Fibroblast of lung (primary cell): ENCODE measurements at places on chromosomes 6 and 20. TPM values are rescaled to one million over a fixed set of nuclear protein-coding genes. Genes with fewer than 3 reads are reported as not detected.

ID4 gene
- 0.83 and 3.1 TPM in 2 replicates for total RNA-seq

- no peaks in the 10 kb centered on the region for H3K27me3 ChIP-seq
- no peak overlapping the region for H3K27ac ChIP-seq
- H3K4me3 ChIP-seq: no peak overlapping the region
- H3K4me1 ChIP-seq: no peaks in the 10 kb centered on the region
- no peaks in the 10 kb centered on the region for H3K36me3 ChIP-seq
- no peak for DNase-seq
Measured at GRCh38 chr6:4885341-4885933, 109.2 kb downstream of the CDYL start.

TRIM38 gene
- total RNA-seq: 14.4 and 14.5 TPM in 2 replicates

DNA sequence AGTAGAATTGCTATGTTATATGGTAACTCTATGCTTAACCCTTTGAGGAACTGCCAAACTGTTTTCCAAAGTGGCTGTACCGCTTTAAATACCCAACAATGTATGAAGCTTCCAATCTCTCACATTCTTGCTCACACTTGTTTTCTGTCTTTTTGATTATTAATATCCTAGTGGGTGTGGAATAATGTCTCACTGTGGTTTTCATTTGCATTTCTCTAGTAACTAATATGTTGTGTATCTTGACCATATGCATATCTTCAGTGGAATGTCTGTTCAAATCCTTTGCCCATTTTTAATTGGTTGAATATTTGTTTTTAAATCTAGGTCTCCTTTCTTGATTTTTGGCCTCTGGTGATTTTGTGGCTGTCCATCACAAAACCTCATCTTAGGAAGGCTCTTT lies 177.8 kb upstream of the PLCB4 start:
- H3K36me3 ChIP-seq: no peaks in the 10 kb centered on the region
- no peaks in the 10 kb centered on the region for H3K27me3 ChIP-seq
- no peak overlapping the region for H3K27ac ChIP-seq
- no peak for DNase-seq
- no peak overlapping the region for H3K4me3 ChIP-seq

PRR18 gene
- total RNA-seq: not detected in 2 replicates

VGLL2 gene
- total RNA-seq: not detected in 2 replicates

GRCh38 chr20:41231136-41231535 lies 86.4 kb downstream of the ZHX3 start:
- H3K4me3 ChIP-seq: no peak overlapping the region
- no peak for DNase-seq
- no peaks in the 10 kb centered on the region for H3K36me3 ChIP-seq

GRCh38 chr6:17013701-17014100 lies 88.1 kb upstream of the STMND1 start:
- no peak overlapping the region for H3K4me3 ChIP-seq
- H3K27ac ChIP-seq: peak overlapping the region; percentile 75
- H3K27me3 ChIP-seq: no peaks in the 10 kb centered on the region
- H3K36me3 ChIP-seq: no peaks in the 10 kb centered on the region
- peaks cover 26% of the 10 kb centered on the region for H3K4me1 ChIP-seq

DNA sequence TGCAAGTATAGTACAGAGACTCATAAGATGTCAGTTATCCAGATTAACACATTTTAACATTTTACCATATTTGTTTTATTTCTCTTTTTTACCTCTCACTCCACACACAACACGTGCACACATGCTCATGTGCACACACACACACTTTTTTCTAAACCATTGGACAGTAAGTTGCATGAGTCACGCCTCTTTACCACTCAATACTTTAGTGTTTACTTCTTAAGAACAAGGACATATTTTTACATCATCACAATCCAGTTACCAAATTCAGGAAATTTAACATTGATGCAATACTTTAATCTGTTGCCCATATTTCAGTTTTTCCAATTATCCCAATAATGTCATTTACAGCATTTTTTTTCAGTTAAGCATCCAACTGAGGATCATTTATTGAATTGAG lies 109.0 kb downstream of the RIN2 start:
- peak; percentile 54 for DNase-seq
- no peak overlapping the region for H3K4me3 ChIP-seq
- H3K36me3 ChIP-seq: no peaks in the 10 kb centered on the region
- no peak overlapping the region for H3K27ac ChIP-seq

- no peaks in the 10 kb centered on the region for H3K27me3 ChIP-seq
- peaks cover 4% of the 10 kb centered on the region for H3K4me1 ChIP-seq
- no peak overlapping the region for H3K27ac ChIP-seq
- H3K36me3 ChIP-seq: no peaks in the 10 kb centered on the region
Measured at GRCh38 chr20:32681175-32682084, 7.7 kb upstream of the C20orf203 start.

OR2B6 gene
- 0.17 TPM in 1 of 2 replicates, not detected in the other for total RNA-seq

ENPP4 gene
- 3.6 and 4.0 TPM in 2 replicates for total RNA-seq

DNA sequence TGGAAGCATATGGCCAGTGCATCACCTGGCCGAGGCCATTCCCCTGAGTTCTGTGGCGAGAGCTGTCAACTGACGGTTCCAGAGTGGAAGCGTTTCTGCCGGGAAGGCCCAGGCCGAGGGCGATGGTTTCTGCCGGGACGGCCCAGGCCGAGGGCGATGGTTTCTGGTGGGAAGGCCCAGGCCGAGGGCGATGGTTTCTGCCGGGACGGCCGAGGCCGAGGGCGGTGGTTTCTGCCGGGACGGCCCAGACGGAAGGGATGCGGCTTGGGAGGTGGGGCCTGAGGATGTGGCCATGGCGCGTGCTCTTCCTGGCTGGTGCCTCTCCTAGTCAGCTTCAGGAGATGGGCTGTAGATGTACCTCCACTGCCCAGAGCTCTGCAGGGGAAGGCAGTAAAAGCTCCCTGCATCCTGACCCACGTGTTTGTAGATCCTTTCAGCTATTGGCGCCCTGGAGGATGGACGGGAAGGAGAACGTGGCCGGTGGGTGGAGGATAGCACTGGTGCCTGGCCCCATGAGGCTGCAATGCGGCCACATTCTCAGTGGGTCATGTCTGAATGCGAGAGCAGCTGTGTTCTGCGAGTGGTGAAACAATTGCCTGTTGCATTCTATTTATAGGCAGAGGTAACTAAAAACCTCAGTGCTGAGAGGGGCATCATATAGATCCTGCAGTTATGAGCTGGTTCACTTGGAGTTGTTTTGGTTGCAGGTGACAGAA lies 12.8 kb downstream of the TPD52L2 start:
- H3K27me3 ChIP-seq: no peaks in the 10 kb centered on the region
- peaks cover 6% of the 10 kb centered on the region for H3K4me1 ChIP-seq
- no peak overlapping the region for H3K27ac ChIP-seq
- peaks cover 44% of the 10 kb centered on the region for H3K36me3 ChIP-seq
- DNase-seq: no peak
- no peak overlapping the region for H3K4me3 ChIP-seq

CYB5R4 gene
- total RNA-seq: 2.3 and 4.3 TPM in 2 replicates

EYS gene
- total RNA-seq: under 0.01 TPM in 1 of 2 replicates, not detected in the other

TNFAIP3 gene
- total RNA-seq: 3.9 and 7.8 TPM in 2 replicates

DNA sequence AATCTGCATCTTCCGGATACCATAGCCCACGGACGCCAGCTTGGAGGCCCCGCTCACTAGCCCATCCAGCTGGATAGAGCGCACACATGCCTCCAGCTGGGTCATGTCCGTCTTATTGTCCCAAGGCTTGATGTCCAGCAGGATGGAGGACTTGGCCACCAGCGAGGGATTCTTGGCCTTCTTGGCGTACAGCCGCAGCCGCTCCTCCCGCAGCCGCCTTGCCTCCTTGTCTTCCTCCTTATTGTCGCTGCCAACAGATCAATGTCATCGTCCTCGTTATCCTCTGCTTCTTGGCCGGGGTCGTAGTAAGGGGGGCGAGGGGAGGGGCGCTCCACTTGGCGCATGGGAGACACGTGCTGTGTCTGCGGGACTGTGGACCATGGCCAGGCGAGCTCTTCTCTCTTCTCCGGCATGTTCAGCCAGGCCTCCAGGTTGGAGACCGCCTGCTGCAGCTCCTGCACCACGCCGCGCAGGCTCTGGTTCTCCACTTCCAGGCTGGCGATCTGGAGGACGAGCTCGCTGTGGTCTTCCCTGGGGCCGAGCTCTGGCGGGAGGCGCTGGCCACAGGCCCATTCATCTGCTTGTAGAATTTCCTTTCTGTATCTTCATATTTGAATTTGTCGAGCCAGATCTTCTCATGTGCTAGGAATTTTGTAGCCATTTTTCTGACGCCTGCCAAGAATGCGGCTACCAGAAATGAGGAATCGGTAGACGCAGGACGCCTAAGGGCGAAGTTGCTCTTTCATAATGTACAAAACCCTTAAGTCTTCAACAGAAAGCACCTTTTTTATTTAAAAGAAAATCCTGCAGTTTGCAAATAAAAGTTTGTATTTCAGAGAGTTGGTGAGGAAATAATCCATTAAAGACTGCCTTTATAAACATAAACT lies 60.1 kb upstream of the PTPRK start:
- H3K4me1 ChIP-seq: no peaks in the 10 kb centered on the region
- H3K27me3 ChIP-seq: no peaks in the 10 kb centered on the region
- DNase-seq: no peak

- no peaks in the 10 kb centered on the region for H3K27me3 ChIP-seq
- H3K27ac ChIP-seq: no peak overlapping the region
- no peaks in the 10 kb centered on the region for H3K36me3 ChIP-seq
Measured at GRCh38 chr6:35441642-35442041, 10.5 kb upstream of the FANCE start.

GRCh38 chr20:19520261-19520660 lies 237.8 kb upstream of the RIN2 start:
- DNase-seq: no peak
- H3K27me3 ChIP-seq: no peaks in the 10 kb centered on the region
- H3K36me3 ChIP-seq: no peaks in the 10 kb centered on the region
- no peak overlapping the region for H3K27ac ChIP-seq
- no peaks in the 10 kb centered on the region for H3K4me1 ChIP-seq
- no peak overlapping the region for H3K4me3 ChIP-seq

GMNN gene
- 12.9 and 13.6 TPM in 2 replicates for total RNA-seq

- H3K4me1 ChIP-seq: no peaks in the 10 kb centered on the region
- DNase-seq: no peak
- H3K36me3 ChIP-seq: no peaks in the 10 kb centered on the region
- H3K27me3 ChIP-seq: peaks cover 6% of the 10 kb centered on the region
- no peak overlapping the region for H3K4me3 ChIP-seq
Measured at GRCh38 chr6:131431718-131432117, 141.3 kb upstream of the ARG1 start.

DNMT3B gene
- 1.5 and 3.1 TPM in 2 replicates for total RNA-seq

OVOL2 gene
- not detected in 2 replicates for total RNA-seq

GRCh38 chr20:59850018-59850641 lies 83.3 kb downstream of the SYCP2 start:
- H3K4me3 ChIP-seq: no peak overlapping the region
- no peaks in the 10 kb centered on the region for H3K27me3 ChIP-seq
- peak; percentile 57 for DNase-seq
- H3K27ac ChIP-seq: no peak overlapping the region

- H3K4me3 ChIP-seq: no peak overlapping the region
- no peak for DNase-seq
- no peaks in the 10 kb centered on the region for H3K36me3 ChIP-seq
- H3K27ac ChIP-seq: no peak overlapping the region
- peaks cover 8% of the 10 kb centered on the region for H3K4me1 ChIP-seq
- H3K27me3 ChIP-seq: no peaks in the 10 kb centered on the region
Measured at GRCh38 chr6:113627480-113627879, 229.7 kb upstream of the MARCKS start.

GRCh38 chr6:169230322-169230665 lies 23.4 kb downstream of the THBS2 start:
- no peak overlapping the region for H3K27ac ChIP-seq
- no peaks in the 10 kb centered on the region for H3K4me1 ChIP-seq
- H3K4me3 ChIP-seq: no peak overlapping the region
- no peaks in the 10 kb centered on the region for H3K27me3 ChIP-seq

DNA sequence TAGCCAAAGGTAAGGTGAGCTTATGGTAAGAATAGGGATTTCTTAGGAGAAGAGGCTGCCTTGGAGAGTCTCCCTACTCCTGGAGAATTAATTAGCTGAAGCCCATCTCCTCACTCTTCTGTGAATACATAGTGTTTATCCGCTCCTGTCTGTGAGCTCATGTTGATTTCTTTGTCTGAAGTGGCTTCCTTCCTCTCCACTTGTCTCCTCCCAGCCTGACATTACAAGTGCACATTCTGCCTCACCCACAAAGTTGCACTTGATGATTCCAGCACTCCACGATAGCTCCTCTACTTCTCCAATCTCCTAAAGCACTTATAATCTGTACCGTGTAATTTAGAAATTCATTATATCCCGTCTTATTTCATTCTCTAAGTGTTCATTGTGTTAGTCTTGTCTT lies 287.2 kb downstream of the QKI start:
- H3K36me3 ChIP-seq: no peaks in the 10 kb centered on the region
- no peaks in the 10 kb centered on the region for H3K4me1 ChIP-seq
- H3K4me3 ChIP-seq: no peak overlapping the region
- no peaks in the 10 kb centered on the region for H3K27me3 ChIP-seq

GSTA3 gene
- total RNA-seq: not detected in 2 replicates

OR2B3 gene
- total RNA-seq: not detected in 2 replicates
